HCT116 (cell line): ENCODE measurements at places on chromosomes 2 and 18. TPM values are rescaled to one million over a fixed set of nuclear protein-coding genes. Genes with fewer than 3 reads are reported as not detected.

NCKAP5 gene
- 0.30 TPM for total RNA-seq

ERMN gene
- not detected for total RNA-seq

SULT1C2 gene
- 3.9 TPM for total RNA-seq

CFC1 gene
- not detected for total RNA-seq

ASB18 gene
- total RNA-seq, result not detected

CABYR gene
- total RNA-seq, result not detected

MYL1 gene
- not detected for total RNA-seq

PID1 gene
- total RNA-seq, result 0.15 TPM

D2HGDH gene
- 46.3 TPM for total RNA-seq

ANKRD30B gene
- total RNA-seq, result not detected

DRC1 gene
- not detected for total RNA-seq

GRCh38 chr2:242032780-242033656 lies 163.5 kb downstream of the RTP5 start:
- no peak for DNase-seq

DNA sequence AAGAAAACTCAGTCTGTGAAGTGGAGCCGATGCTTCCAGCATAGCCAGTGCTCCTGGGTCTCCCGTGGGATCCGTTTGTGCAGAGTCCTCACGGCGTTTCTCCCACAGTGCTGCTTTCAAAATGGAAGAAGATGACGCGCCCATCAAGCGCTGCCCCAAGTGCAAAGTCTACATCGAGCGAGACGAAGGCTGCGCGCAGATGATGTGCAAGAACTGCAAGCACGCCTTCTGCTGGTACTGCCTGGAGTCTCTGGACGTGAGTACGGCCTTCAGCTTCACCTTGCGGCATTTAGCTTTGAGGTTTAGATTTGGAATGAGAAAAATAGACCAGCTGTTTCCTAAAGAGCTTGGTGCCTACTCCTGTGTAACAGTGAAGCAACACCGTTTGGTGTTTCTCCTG lies 107.0 kb downstream of the RNF144A start:
- no peak for DNase-seq

DNA sequence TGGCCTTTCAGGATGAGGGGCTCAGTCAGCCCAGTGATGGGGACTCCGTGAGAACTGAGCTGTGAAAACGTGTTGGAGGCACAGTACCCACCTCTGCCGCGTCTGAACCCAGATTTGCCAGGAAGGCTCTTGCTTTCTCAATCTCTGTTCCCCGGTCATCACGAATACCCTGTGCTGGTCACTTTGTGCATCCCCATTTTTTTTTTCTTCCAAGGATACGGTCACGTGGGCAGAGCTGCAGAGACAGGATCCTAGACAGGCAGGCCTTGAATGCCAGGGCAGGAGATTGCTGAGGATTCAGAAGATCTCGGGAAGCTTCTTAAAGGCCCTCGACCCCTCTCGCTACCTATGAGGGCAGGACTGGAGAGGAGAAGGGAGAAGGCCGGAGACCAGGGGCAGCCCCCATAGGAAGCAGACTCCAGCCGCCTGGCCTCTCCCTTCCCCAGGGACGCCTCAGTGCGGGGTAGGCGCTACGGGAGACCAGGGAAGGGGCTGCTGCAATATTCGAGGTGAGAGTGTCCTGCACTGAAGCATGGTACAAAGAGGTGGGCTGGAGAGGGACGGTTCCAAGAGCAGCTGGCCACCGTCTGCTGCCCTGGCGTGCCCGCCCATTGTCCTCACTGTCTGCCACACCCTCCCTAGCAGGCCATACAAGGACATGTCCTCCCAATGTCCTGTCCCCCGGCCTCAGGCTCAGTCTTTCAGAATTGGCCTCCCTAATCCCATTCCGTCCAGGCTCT lies 29.0 kb upstream of the TAF1B start:
- DNase-seq, result no peak

GRCh38 chr18:2656237-2656980 lies 883 bp downstream of the SMCHD1 start:
- DNase-seq, result no peak

GRCh38 chr18:11286431-11286830 lies 137.1 kb upstream of the PIEZO2 start:
- DNase-seq, result no peak

DNA sequence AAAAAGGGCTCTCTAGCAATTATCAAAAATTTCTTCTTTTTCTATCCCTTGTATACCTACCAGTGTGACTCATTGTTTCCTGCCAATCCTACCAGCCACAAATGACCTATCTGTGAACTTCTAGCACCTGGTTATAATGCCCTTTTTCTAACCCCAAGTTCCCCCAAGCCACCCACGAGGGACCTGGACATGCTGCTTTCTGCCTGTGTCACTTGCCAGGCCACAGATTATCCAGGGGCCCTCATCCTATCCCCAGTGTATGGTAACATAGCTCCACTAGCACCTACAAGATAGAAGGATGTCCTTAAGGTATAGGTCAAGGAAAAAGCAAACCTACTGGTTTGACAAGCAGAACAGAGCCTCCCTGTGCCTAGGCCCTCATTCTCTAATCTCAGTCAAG lies 26.8 kb downstream of the AAK1 start:
- peak; percentile 36 for DNase-seq

DNA sequence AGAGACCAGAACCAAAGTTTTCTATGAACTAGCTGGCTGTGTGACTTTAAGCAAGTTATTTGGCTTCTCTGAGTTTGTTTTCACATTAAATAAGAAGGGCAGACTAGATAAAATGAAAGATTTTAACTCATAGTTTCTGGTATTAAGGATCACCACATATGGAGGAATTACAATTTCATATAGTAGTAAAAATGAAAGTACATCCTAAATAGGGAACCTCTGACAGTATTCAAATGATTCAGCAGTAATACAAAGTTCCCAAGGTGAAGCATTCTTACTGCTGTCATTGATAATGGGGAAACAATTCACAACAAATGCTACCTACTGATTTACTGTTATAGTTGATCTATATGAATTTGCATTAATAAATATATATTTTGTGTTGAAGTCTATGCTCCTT lies 170.3 kb upstream of the VRK2 start:
- no peak for DNase-seq

GRCh38 chr2:227774011-227774624 lies 28.4 kb downstream of the SCYGR8 start:
- DNase-seq, result peak; percentile 8

DNA sequence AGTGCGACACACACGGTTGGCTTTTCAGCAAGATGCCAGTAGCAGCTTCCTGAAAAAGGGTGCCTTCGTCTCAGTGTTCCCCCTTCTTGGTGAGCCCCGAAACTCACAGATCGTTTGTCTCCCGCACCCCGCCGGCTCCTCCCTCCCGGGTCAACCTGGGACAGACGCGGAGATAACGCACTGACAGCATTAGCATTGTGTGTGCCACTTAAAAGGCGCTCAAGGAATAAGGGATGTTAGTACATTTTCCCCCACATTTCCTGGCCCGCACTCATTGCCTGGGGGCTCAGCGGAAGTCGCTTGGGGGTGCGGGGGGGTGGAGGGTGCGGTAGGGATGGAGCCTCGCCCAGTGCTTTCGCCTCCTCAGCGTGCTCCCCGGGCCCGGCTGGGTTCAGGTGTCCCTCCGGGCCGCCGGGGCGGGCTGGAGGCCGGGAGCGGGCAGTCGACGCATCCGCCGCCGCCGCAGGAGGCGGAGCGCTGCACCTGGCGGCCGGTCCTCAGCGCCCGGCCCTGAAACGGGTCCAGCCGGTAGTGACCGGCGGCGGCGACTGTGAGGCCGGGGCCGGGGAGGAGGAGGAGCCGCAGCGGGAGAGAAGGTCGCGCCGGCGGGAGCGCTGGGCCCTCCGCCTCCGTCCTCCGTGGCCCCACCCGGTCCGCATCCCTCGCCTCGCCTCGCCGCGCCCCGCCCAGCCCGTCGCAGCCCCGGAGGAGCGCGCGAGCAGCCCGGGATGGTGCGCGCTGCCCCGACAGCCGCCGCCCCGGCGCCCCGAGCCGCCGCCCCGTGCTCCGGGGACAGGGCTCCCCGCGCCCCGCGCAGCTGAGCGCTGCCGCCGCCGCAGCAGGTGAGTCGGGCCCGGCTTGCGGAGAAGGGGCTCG lies at the start of gene MFSD6:
Gene MFSD6, plus strand, starts transcription at position 694 of the 876 bp plus-strand sequence. CDS start 27,675 bp downstream, outside the sequence.
- DNase-seq, result no peak

GRCh38 chr2:96501886-96502810 lies 3.0 kb downstream of the NEURL3 start:
- no peak for DNase-seq

DNA sequence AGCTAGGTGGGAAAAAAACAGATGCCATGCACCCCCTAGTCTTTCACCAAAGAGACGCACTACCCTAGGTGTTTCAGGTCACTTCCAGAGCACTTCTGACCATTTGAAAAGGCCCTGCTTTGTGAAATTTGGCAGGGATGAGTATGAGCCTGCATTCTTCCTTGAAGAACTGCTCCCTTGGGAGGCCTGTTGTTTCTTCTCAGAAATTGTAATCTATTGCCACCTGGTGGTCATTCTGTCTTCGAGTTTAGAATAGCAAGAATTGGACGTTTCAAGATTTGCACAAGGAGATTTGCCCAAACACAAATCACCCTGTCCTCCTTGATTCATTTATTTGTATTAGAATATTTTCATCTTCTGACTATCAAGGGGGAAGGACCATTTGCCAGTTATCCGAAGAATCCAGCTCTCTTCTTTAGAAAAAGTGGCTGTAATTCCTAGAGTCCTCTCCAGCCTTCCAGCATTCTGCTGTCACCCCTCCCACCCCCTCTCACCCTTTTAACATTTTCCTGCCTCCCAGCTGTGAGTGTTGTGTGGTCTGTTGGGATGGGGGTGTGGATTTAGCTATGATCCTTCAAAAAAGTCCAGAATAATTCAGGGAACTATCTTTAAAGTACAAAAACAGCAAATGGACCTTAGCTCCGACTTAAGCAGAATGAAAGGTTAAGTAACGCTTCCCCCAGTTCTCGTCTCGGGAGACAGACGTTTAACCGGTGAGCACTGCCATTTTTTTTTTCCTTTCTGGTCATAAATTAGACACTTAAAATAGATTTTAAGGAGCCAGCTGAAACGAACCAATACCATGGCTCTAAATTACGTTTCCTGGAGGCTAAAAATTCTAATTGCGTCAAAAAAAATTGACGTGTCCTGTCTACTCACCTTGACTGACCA lies 3.7 kb upstream of the GAD1 start:
- peak; percentile 80 for DNase-seq

DNA sequence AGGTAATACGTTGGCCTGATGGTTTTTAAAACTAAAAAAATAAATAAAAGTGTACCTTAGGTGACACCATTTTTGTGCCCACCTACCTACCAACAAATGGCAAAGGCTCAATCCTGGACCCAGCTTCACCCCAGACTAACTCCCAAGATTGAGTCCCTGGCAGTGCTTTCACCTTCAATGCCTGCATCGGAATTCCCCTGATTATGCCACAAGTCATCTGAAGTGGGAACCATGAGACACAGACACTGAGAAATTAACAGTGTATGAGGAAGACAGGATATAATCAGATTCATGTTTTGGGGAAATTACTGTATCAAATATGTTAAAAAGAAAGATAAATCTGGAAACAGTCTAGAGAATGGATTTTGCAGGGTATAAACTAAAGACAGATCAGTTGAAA lies 41.6 kb downstream of the ZBTB14 start:
- DNase-seq, result no peak

DNA sequence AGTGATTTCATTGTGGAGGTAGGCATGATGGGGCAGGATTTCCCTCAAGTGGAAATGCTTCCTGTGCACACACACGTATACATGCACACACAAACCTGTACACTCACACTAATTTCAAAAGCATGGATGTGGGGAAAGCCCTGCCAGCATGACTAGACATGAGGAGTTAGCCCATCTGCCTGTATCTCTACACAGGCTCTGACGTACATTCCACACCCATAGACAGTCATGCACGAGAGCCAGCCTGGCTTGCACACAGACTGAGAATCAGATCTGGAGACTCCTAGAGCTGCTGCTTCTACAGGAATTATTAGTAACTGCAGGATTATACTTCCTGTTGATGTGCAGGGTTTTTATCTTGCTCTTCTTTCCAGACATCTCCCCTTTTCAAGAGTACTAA lies 27.3 kb upstream of the NFU1 start:
- DNase-seq, result no peak

- no peak for DNase-seq
Measured at GRCh38 chr2:149861034-149861433, 273.5 kb upstream of the MMADHC start.

GRCh38 chr18:57149051-57149450 lies 2.2 kb downstream of the BOD1L2 start:
- DNase-seq, result no peak

DNA sequence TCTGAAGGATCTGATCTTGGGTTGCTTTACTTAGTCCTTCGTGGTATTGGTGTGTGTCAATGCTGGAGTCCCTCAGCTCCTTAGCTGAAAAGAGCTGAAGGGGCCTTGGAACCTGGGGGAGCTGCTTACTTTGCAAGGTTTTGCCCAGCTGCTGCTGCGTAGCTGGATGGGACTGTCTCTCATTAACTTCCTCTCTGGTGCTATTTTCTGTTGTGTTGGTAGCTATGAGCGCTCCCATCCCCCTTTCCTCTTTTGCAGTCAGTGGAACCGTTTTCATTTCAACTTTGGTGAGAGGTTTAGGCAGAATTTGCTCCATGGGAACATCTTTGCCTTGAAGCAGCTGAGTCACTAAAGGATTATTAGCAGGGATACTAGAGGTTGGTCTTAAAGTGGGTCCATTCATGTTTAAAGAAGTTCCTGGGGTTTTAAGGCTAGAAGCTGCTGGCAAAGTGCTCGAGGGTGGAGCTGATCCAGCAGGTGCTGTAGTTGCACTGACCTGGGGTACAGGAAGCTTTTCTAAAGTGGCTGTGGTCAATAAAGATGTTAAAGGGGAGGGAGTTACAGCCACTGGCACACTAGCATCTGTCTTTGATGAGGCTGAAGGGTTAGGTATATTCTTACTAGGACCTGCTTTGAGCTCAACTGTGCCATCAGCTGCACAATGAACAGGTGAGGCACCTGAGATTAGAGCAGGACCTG lies 69.9 kb upstream of the DTNB start:
- no peak for DNase-seq

DNA sequence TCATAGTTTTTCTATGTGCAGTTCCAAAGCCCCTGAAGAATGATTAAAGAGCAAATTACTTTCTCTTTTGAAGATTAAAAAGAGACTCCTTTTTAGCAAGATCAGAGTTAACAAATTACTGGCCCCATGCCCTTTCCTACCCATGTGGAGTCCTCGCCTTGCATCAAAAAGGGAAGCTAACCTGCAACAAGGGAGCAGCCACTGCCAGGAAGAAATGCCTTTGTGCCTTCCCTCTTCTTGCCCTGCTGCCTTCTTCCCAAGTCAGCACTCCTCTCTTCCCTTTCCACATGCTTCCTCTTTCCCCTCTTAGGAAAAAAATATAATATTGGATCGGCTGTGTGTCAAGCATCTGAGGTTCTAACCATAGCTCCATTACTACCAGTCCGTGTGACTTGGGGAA lies 37.1 kb upstream of the CYP1B1 start:
- DNase-seq, result no peak

GRCh38 chr18:23908827-23909226 lies 105.7 kb upstream of the TTC39C start:
- no peak for DNase-seq

GRCh38 chr2:232365621-232366321 lies 12.8 kb upstream of the ALPP start:
- peak; percentile 29 for DNase-seq

- no peak for DNase-seq
Measured at GRCh38 chr2:132392221-132392620, 24.4 kb upstream of the GPR39 start.
